Epithelial cell of proximal tubule (primary cell): ENCODE measurements at places on chromosomes 2 and 18. TPM values are rescaled to one million over a fixed set of nuclear protein-coding genes. Genes with fewer than 3 reads are reported as not detected.

Gene MOCOS
- total RNA-seq = 5.7 and 14.8 TPM in 2 replicates

Gene NETO1
- total RNA-seq = 3.3 and 11.6 TPM in 2 replicates

Gene ANKRD30BL
- not detected in 2 replicates for total RNA-seq

Gene CFAP53
- 0.22 and 0.69 TPM in 2 replicates for total RNA-seq

Gene LHCGR
- not detected in 2 replicates for total RNA-seq

Gene TCF7L1
- total RNA-seq = 1.1 and 1.4 TPM in 2 replicates

Gene TUBA4B
- 0.52 TPM in 1 of 2 replicates, not detected in the other for total RNA-seq

Gene QPCT
- 26.4 and 52.3 TPM in 2 replicates for total RNA-seq

Gene C2orf15
- total RNA-seq = 2.4 and 3.7 TPM in 2 replicates

Gene ZNF385B
- under 0.01 and 0.69 TPM in 2 replicates for total RNA-seq

Gene SP140
- total RNA-seq = 4.6 and 5.3 TPM in 2 replicates

Gene ZNF892
- 3.4 and 7.1 TPM in 2 replicates for total RNA-seq

Gene NOSTRIN
- total RNA-seq = 0.36 and 3.1 TPM in 2 replicates

Gene POU3F3
- 22.1 and 34.0 TPM in 2 replicates for total RNA-seq

GRCh38 chr2:19457809-19458208 is 99.4 kb upstream of the OSR1 start:
- no peak for DNase-seq

GRCh38 chr2:201358684-201359083 is 1.5 kb upstream of the FLACC1 start:
- DNase-seq = peak; percentile 47

DNA sequence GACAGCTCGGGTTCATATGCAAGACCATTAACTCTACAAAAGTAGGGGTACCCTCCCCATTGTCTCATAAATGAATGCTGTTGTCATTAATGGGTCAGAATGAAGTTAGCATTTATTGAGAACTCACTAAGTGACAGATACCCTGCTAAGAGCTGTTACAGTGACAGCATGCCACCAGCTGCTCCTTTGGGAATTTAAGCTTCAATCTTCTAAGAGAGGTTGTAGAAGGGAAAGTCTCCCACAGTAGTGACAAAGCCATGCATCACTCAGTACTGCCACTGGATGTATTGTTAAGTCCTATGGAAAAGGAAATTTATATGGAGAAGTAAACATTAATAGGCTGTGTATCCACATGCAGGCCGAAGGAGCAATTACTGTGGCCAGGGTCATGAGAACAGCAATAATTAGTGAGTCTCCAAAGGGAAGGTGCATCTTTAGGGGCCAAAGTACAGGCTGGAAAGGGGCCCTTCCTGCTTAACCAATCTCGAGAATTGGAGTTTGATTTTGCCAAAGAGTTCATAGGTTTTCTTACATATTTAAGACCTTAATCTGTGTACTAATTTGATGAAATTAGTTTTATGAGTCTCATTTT is 64.5 kb upstream of the FAM124B start:
- DNase-seq = no peak

DNA sequence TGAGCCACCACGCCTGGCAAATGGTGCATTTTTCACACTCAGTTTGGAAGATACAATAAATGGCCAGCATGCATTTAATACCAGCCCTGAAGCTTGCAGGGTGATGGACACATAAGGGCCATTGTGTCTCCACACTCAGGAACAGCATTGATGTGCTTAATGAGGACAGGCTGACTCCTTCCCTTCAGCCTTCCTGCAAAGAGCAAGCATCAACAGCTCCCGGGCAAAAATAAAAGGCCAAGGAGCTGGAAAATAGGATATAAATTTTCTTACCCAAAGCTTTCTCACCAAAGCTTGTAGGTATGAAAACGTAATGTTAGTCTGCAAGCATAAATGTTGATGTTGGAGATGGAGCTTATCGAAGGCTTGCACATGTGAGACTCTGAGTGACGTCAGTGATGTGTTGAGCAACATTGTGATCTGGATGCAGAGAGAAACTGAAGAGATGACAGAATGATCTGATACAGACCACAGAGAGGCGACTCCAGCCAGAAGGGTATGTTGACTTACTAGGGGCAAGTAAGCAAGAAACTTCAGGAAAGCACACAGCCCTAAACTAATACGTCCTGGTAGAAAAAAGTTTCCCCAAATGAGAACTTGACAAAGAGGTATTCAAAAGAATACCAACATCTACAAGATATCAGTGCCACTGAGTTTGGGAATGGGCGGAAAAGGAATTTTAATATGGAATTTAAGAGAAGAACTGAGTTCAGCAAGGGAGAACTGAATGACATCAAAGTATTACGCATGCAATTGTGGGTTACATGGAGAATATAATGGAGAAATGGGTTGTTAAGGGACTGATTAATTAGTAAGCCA is 256.5 kb downstream of the TGIF1 start:
- no peak for DNase-seq

GRCh38 chr2:58035352-58035751 is 11.3 kb upstream of the VRK2 start:
- DNase-seq = no peak

DNA sequence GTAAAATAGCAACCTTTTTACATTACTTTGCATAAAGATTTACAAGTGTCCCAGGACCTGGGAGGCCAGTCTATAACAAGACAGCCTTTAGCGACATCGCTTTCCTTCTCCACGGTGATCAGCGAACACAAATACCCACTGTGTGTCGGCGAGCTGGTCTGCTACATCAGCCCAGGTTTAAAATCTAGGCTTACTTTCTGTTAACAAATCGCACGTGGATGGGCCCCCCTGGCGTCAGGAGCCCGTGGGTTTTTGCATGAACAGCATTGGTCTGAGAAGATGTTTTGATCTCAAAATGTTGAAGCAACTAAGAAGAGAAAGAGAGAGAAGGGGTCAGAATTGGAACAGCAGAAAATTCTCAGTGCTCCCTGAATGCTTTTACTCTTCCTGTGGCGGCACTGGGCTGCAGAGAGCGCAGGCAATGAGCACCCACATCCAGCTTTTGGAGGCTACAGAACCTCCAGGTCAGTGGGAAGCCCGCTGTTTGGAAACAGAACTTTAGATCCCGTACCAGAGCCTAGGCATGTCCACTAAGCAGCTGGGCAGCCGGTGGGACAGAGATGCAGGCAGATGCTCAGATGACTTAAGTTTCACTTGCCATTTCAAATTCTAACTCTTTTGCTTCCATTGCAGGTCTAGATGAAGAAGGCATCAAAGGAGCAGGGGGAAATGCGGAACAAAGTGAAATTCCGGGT is 32.9 kb downstream of the CYP27C1 start:
- DNase-seq = no peak

DNA sequence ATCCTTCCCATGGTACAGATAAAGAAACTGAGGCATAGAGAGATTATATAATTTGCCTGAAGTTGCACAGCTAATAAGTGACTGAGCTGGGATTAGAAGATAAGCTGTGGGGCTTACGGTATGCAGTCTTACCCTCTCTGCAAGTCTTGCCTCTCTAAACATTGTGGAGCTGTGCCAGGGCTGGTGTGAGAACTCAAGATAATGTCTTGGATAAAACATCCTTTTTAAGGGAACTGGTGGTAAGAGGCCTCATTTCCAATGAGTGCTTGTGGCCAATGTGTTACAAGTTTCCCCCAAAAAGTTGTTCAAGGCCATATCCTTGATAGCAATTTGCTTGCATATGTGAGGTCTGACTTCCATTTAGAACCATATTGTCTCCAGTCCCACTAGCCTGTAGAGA is 84.3 kb upstream of the ETAA1 start:
- no peak for DNase-seq

- no peak for DNase-seq
Observed at GRCh38 chr2:66571918-66572317, 137.0 kb downstream of the MEIS1 start.

GRCh38 chr2:97812931-97813330 is 99.6 kb downstream of the ZAP70 start:
- no peak for DNase-seq

DNA sequence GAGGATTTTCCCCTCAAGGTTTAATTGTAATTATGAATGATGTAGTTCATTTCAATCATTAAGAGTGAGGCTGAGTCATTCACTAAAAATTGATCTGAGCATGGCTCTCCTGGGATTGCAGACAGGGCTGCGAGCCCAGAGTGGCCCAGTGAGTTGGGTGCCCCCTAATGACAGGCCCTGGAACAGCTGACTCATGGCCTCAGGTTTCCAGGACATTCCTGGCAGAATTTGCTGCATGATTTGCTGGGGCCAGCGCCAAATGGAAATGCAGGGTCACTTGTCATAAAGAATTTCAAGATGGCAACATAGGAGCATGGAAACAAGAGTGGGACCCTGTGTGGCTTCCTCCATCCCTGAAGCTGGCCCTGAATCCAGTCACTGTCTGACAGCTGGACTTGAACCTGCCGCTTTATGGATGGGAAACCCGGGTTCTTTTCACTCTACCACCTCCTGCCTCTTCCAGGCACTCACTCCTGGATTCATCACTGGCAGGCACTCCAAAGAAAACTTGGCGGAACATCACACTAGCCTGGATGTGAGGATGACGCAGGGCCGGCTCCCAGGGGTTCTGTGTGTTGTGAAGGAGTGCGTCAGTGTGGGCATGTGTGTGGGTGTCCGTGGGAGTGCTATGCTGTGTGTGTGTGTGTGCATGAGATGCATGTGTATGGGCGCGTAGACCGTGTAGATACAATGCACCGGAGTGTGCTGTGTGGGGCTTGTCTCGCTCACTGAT is 15.2 kb downstream of the OTOF start:
- peak; percentile 35 for DNase-seq

DNA sequence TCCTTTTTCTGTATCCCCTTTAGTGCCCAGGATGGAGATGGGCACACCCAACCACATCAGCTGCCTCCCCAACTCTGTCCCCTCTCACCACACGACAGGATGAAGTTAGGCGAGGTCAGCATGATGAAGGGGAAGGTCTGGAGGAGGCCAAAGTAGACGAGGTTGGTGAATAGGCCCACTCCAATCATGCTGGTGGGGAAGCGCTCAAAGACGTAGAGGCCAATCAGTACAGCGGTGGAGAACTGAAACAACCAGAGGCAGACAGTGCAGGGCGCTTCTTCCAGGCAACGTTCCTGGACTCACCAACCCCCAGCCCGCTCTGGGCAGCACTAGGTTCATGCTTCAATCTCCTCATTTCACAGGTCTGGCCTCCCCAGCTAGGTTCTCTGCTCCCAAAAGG is 2.9 kb downstream of the TEX261 start:
- no peak for DNase-seq

DNA sequence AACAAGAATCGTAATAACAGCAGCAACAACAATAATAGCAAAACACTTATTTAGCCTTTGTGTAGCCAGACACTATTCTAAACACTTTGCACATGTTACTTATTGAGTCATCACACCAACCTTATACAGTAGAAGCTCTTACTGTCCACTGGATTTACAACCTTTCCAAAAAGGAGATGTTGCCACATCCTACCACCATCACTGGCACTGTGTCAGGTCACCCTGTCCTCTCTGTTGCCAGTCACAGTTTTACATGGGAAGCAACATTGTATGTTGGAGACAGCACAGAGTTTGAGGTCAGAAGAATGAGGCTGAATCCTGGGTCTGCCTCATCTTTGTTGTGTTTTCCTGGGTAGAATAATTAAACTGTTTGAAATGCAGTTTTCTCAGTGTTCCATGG is 201.4 kb upstream of the EPAS1 start:
- DNase-seq = no peak

DNA sequence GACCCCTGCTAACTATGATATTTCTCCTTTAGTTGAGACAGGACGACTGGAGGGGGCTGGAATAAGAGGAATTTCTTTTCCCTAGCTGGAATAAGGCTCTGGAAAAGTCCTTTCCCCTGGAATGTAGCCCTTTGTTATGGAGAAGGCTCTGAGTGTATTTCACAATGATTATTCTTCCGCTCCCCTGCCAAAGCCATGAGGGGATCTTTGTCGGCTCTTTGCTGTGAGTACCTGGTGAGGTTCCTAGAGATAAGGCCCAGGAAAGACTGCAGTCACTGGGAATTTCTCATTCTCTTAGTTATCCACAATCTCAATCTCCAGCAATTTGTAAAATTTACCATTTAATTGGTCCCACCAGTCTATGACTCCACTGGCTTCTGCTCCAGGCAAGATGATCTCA is 340.2 kb upstream of the HNRNPA3 start:
- DNase-seq = no peak

- DNase-seq = no peak
Observed at GRCh38 chr2:236633775-236634560, 64.3 kb downstream of the ACKR3 start.

DNA sequence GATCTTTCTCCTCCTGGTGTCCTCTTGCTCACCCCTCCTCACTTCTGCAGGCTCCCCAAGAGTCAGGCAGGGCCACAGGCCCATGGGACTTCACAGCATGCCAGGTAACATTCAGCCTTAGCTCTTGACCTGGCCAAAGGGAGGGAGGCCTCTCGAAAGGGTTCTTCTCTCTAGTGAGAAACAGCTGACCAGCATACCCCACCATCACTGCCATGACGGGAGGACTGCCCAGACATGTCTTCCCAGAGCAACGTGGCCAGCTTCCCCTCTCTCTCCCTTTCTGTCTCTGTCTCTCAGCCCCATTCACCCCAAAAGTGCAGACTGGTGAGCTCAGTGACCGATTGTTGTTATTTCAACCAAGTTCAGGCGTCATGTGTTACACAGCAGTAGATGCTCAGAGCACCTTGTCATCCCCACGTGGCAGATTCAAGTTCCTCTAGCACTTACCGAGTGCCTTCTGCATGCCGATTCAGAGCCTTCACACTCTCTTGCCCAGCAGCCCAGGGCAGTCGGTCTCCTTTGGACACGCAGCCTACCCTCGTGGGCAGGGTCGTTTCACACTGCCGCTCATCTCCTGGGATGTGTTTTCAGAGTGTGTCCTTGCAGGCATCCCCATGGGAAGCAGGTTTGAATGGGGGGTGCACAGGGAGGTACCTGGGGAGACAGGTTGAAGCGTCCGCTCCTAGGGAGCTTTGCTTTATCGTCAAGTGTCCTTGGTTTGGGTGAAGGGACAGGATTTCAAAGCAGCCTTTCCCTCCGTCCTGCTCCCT is 259.9 kb downstream of the NDUFA10 start:
- no peak for DNase-seq

GRCh38 chr2:71798266-71799012 is 345.1 kb downstream of the DYSF start:
- no peak for DNase-seq

DNA sequence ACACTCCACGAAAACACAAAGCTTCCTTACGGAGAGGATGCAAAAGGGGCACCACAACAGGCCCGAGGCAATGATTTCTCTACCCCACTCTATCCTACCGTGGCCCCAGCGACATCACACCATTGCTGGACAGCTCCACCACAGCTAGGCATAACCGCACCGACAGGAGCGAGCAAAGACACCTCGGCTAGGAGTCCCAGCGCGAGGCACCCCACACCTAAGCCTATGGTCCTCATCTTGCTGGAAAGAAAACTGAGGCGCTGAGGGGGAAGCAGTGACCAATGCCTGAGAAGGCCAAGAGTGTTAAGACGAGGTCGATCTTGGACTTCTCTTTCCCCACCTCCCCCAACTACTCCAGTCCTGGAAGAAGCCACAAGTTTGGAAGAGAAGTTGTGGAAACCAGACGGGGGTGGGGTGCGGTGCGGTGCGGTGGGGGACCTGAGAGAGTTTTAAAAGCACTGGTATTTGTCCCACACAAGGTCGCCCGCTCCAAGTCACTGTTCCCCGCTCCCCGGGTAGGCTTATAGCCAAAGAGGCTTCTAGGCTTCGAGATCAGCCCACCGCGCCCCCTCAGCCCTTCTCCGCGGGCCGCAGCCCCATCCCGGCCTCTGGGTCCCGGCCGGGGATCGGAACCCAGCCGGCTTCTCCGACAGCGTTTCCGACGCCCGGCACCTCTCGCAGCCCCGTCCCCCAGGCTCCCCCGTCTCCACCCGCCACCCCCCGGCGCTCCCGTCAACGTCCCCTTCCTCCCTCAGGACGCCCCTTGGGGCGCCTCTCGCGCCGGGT is 766 bp downstream of the PDE6D start:
- DNase-seq = no peak

- no peak for DNase-seq
Observed at GRCh38 chr2:133553251-133553650, 15.0 kb downstream of the NCKAP5 start.

GRCh38 chr2:1687254-1687653 is 57.1 kb downstream of the PXDN start:
- no peak for DNase-seq
